ENCODE measurements at places on chromosomes 11 and 22. TPM values are rescaled to one million over a fixed set of nuclear protein-coding genes. Genes with fewer than 3 reads are reported as not detected.

Gene MUC5B
- total RNA-seq, result not detected

Gene APOL5
- total RNA-seq, result not detected

Gene HDHD5
- 26.1 TPM for total RNA-seq

Gene IGSF9B
- total RNA-seq, result 81.8 TPM

Gene TOP3B
- total RNA-seq, result 29.6 TPM

Gene SMC1B
- 2.7 TPM for total RNA-seq

Gene OR5I1
- total RNA-seq, result not detected

DNA sequence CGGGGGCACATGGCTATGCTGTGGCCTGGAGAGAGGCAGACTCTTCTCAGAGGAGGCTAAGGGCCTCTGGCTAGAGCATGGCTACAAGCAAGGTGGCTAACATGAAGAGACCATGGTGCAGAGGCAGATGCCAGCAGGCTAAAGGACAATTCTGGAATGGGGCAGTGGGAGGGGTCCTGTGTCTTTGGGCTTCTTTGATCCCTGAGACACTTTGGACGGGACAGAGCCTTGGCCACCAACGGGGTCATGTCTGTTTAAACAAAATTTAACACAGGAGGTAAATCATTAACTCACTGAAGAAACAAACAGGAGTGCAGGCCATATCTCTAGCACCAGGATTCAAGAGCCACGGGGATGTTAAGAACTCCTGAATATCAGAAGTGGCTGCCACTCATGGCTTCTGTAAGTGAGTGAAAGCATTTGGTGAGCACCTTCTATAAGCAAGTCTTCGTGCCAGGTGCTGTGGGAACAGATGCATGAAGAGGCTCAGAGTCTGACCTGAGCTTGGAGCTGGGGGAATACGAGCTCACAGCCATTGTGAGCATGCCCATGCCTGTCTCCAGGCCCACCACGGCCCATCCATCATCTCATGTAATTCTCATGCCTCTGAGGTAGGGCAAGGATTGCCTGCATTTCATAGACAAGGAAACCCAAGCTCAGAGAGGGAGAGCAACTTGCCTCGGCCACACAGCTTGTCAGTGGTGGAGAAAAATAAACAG lies 18.3 kb upstream of the ZNRF3 start:
- H3K36me3 ChIP-seq, result no peaks in the 10 kb centered on the region
- no peak overlapping the region for H3K27ac ChIP-seq
- H3K4me1 ChIP-seq, result no peaks in the 10 kb centered on the region
- no peak for DNase-seq

DNA sequence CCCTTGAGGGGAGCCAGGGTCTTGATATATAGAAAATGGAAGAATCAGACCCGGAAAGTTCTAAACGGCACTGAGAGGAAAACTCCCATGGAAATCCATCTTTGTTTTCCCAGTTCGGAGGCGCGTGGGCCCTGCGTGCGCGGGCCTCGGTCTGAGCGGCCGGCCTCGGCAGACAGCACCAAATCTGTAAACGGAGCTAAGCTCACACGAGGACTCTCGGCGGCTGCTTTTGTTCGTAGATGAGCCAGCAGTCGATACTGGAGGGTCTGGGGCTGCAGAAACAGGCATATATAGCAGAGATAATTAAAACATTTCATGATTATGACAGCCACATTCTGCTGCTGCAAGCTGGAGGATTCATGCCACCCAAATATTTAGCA lies 68.5 kb upstream of the PPARA start:
- no peak for DNase-seq
- H3K4me1 ChIP-seq, result peaks cover 8% of the 10 kb centered on the region
- no peaks in the 10 kb centered on the region for H3K27me3 ChIP-seq
- H3K4me3 ChIP-seq, result no peak overlapping the region

Gene PRR33
- total RNA-seq, result not detected

Gene SLC16A8
- total RNA-seq, result not detected

DNA sequence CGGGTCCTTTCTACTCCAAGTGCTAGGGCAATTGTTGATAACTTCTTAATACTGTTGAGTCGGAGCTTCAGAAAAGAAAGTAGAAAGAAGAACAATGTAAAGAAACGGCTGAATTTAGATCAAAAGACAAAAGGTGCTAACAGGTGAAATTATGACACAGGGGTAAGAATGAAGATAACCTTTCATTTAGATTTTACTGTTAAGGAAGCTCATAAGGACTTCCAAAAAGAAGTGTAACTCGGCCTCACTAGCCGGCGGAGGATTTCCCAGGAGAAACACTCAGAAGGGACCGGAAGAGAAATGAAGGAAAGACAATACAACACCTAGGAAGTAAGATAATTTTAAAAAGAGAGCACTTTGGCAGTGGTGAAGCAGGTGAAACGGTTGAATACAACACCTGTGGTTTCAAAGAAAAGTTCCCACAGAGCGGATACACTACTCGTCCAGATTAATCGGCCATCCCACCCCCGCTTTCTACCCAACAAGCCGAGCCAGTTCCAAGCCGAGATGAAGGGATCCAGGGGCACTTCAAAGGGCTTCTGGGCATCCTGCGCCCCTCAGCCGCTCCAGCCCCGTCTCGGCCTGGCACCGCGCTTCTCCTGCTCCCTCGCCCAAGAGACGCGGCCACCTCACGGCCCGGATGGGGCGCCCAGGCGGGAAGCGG lies 737 bp downstream of the PPP2R1B start:
- H3K36me3 ChIP-seq, result peaks cover 15% of the 10 kb centered on the region
- DNase-seq, result no peak
- no peaks in the 10 kb centered on the region for H3K27me3 ChIP-seq

DNA sequence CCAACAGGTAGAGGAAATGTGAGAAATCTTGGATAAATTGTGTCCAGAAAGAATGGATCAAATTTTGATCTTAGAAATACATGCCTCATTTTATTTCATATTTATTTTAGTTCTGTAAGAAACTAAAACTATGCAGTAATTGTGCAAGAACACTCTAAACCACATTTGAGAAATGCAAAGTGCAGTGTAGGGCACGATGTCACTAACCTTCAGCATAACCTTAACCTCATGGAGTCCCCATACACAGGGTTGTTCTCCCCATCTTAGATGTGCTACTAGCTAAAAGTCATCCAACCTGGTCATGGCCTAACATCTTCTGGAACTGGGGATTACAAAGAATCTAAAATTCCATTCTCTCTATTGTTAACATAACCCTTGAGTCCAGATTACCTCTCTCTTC lies 48.4 kb upstream of the ARHGAP42 start:
- no peak overlapping the region for H3K27ac ChIP-seq
- H3K4me3 ChIP-seq, result no peak overlapping the region
- H3K4me1 ChIP-seq, result no peaks in the 10 kb centered on the region
- H3K36me3 ChIP-seq, result no peaks in the 10 kb centered on the region
- no peaks in the 10 kb centered on the region for H3K27me3 ChIP-seq
- no peak for DNase-seq

GRCh38 chr11:15057329-15057728 lies 16.1 kb upstream of the CALCB start:
- H3K27ac ChIP-seq, result no peak overlapping the region
- peaks cover 30% of the 10 kb centered on the region for H3K27me3 ChIP-seq
- peaks cover 54% of the 10 kb centered on the region for H3K4me1 ChIP-seq
- no peaks in the 10 kb centered on the region for H3K36me3 ChIP-seq

Data from activated T-cell treated with anti-CD3 and anti-CD28 coated beads, Interleukin-2, amount 50 U/mL, for 72 hours (primary cell).